Naive thymus-derived CD4-positive, alpha-beta T cell (primary cell): ENCODE measurements at places on chromosomes 2 and 18. TPM values are rescaled to one million over a fixed set of nuclear protein-coding genes. Genes with fewer than 3 reads are reported as not detected.

AQP12A gene
- polyA plus RNA-seq: not detected

GRCh38 chr2:70182689-70183088 lies 8.1 kb downstream of the C2orf42 start:
- no peaks in the 10 kb centered on the region for H3K27me3 ChIP-seq
- no peak for DNase-seq
- no peak overlapping the region for H3K27ac ChIP-seq
- no peak overlapping the region for H3K4me3 ChIP-seq
- H3K4me1 ChIP-seq: no peaks in the 10 kb centered on the region

- DNase-seq: no peak
- H3K27ac ChIP-seq: no peak overlapping the region
- no peaks in the 10 kb centered on the region for H3K36me3 ChIP-seq
- peaks cover 9% of the 10 kb centered on the region for H3K4me1 ChIP-seq
- no peak overlapping the region for H3K4me3 ChIP-seq
- H3K27me3 ChIP-seq: no peaks in the 10 kb centered on the region
Measured at GRCh38 chr2:64832936-64833335, 156.3 kb upstream of the SLC1A4 start.

GRCh38 chr18:34838669-34839068 lies 128.6 kb downstream of the DTNA start:
- no peak overlapping the region for H3K4me3 ChIP-seq
- no peaks in the 10 kb centered on the region for H3K27me3 ChIP-seq
- no peaks in the 10 kb centered on the region for H3K36me3 ChIP-seq
- DNase-seq: no peak

NOSTRIN gene
- not detected for polyA plus RNA-seq
